Skin of body (tissue), 3 donors: ENCODE measurements at places on chromosomes 12 and 14.
A peak's percentile ranks its signal among the peaks of the same experiment; 100 is the strongest.

GRCh38 chr12:108850854-108851573 lies 6.4 kb downstream of the SSH1 start:
- DNase-seq, result no peak

DNA sequence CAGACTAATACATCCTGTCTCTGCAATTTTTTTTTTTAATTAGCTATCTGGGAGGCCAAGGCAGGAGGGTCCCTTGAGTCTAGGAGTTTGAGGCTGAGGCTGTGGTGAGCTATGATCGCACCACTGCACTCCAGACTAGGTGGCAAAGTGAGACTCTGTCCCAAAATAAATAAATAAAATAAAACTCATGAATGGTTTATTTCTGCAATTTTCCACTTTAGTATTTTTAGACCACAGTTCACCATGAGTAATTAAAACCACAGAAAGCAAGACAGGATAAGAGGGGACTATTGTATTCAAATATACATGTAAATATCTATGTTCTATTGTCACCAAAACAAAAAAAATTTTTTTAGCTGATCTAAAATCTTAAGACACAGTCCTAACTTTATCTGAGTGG lies 17.8 kb downstream of the TAOK3 start:
- DNase-seq, result no peak

- no peak for DNase-seq
Measured at GRCh38 chr14:101227611-101228594, 324.4 kb upstream of the RTL1 start.

DNA sequence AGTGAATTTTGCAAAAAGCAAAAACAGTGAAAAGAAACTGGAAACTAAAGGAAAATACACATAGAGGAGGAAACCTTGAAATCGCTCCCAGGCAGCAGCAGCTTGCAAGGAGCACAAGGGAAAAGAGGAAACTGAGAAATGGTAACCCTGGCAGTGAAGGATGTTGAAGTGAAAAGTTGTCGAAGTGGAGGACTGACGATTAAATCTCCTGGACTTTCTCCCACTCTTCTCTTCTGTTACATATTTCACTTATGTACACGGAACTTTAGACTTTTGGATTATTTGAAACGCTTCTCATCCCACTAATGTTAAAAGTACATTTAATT lies 388.8 kb upstream of the USP15 start:
- no peak for DNase-seq

DNA sequence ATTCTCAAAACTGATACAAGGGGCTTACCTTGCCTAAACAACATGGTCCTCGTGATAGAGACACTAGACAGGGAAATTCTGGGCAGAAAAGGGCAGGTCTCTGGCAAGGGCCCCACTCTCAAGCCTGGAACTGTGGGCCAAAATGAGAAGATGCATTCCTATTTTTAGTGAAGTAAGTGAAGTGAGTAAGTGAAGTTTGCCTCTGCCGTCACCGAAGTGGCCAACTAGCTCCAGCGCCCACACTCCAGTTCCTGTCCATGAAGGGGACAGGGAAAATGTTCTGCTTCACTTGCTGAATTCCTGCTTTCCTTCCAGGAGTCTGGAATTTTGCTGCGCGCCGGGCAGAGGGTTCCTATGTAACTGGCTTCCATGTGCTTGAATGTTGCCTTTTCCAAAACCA lies 1035.6 kb upstream of the TMEM132C start:
- no peak for DNase-seq

DNA sequence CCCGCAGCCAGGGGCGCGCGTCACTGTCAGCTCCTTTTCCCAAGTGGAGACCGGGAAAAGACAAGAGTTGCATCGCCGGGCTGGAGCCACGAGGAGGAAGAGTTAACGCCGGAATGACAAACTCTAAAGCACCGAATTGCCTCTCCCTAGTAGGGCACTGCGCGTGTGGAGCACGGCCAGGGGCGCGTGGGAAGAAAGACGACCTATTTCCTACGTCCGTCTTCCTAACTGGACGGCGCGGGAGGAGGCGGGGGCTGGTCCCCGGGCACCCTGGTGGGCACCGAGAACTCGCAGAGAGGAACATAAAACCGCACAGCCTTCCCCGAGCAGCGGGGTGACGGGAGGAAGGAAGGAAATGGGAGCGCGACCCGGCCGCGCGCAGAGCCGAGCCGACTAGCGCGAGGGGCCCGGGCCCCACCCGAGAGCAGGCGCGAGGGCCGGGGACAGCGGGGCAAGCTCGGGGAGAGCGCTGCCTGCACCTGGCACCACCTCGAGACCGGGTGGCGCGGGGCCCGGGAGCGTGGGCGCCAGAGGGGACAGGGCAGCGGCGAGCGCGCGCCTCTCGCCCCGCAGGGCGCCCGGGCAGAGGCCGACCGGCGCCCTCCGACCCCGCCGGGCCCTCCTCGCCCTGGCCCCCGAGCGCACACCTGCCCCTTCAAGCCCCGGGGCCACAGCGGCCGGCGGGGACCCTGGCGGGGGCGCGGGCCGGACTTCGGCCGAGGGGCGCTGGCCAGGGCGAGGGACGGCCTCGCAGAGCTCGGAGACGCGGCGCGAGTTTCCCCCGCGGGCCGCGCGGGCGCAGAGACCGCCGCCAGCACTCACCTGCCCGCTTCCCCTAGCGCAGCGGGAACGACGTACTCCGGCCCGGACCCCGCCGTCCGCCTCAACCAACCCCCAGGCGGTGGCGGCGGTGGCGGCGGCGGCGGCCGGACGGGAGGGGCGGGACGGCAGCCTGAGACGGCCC lies at the start of gene SETD3:
Gene SETD3 (minus strand): TSS at position 954 of the 964 bp plus-strand sequence. CDS start 15,054 bp downstream, outside the sequence.
- DNase-seq, result peak; percentile 41
